GM12864 (cell line): ENCODE measurements at places on chromosomes 1 and 21.

GRCh38 chr1:238672262-238672661 is 714.1 kb upstream of the CHRM3 start:
- DNase-seq = no peak

DNA sequence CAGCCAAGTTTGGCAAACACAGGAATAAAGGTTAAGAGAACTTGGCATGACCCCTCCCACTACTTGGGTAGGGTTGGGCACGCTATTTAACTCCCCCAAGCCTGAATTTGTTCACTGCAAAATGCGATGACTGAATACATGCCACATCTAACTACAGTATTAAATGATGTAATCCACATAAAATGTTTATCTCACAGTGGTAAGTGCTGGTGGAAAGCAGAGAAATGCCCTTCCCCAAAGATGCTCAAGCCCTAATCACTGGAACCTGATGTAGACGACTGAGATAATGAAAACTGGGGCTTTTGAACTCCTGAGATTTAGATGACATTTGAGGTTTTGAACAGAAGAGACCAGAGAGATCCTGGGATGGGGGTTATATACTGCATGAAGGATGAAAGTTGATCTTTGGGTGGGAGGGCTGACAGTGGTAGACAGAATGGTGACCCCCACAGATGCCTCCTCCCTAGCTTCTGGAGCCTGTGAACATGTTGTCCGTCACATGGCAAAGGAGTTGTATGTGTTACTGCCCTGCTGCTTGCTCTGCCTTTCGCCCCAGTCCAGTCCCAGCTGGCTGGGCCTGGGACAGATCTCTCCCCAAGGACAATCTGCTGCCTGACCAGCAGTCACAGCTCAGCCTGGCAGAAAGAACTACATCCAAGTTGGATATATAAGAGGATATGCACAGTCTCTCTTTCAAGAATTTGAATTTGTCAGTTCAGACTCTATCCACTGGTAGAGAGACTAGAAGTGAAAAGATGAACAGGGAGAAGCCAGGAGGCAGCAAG is 120.9 kb downstream of the DAB1 start:
- no peak for DNase-seq

GRCh38 chr1:245742896-245743295 is 588.1 kb downstream of the KIF26B start:
- DNase-seq = no peak

DNA sequence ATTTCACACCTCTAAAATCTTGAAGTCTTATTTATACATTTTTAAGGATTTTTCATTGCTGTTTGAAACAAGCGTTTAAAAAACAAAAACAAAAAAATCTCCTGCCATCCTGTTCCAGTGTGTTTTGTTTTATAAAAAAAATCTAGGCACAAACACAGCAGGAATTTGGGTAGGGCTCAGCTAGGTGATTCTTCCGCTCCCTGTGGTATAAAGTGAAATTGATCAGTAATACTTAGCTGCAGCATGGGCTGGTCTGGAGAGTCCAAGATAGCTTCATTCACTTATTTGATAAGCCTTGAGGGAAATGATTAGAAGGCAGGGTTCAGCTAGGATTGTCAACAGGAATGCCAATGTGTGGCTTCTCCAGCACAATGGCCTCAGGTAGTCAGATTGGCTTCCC is 25.7 kb downstream of the ATF3 start:
- no peak for DNase-seq

DNA sequence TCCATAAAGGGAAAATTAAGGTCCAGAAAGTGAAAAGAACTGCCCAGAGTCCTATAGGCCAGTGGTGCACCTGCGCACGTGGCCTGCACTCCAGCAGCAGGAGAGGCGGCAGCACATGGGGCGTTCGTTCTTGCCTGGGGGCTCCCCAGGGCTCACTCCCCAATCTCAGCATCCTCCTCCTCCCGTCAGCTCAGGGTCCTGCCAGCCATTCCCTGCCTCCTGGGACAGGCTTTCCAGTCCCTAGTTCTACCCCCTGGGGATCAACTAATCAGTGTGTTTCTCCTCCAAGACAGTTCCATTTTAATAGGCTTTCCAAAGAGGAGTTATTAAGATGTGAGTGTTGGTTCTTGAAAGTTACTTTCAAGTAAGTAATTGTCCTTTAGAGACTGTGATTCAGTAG is 1.2 kb upstream of the A3GALT2 start:
- no peak for DNase-seq

- DNase-seq = no peak
Observed at GRCh38 chr1:201711811-201712210, 117.1 kb upstream of the IPO9 start.

DNA sequence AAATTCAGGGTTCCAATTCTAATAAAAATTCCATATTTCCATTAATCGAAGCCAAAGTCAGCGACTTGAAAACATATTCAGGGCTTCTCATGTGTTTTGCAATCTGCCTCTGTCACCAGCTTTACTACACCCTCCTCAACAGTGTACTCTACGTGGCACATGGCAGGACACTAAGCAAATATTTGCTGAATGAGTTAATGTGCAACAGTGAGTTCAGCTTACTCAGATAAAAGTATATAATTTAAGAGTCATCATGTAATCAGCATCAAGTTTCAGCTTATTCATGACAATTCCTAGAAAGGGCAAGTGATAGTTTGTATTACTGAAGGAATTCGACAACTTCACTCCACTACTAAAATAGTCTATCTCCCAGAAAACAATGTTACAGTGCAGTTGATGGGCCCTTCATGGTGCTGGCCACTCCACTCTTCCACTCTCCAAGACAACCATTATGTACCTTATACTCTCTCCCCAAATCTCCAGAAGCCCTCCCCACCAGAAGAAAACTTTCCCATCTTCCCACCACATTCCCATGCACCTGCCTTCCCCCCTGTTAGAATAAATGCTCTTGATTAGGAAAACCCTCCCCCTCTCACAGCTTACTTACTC is 97.3 kb downstream of the TTLL7 start:
- no peak for DNase-seq

- DNase-seq = no peak
Observed at GRCh38 chr1:199735660-199736059, 291.9 kb upstream of the NR5A2 start.

- DNase-seq = no peak
Observed at GRCh38 chr1:43671626-43672330, 21.8 kb downstream of the KDM4A start.

DNA sequence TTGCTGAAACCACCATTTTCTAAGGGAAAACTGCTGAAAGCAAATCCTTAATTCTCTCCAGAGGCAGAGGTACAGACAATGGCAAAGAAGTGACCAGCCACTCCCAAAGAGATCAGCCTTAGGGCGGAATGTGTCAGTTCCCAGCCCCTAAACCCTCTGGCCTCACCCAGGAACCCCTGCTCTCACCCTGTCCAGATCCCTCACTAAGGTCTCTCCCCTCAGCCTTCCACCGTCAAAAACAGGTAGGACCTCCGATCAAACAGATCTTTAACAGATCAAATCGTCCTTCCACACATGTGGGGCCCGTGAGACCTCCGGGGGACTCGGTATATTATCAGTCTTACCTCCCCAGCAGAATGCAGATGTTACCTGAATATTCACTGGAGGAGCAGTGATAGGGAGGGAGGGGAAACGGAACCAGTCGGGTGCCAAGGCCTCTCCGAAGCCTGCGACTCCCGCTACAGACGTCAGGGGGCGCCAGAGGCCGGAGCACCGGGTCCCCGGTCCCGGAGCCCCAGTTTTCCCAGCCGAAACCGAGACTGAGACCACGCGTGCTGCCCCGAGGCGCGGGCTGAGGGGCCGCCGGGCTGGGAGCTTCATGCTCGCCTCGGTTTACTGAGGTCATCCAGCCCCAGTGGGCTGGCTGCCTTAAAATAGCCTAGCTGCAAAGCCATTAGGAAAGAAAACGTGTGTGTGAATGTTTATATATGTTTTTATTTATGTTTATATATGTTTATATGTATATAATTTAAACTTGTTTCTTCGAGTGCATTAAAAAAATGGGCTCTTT is 23.6 kb downstream of the GPA33 start:
- DNase-seq = no peak

GRCh38 chr21:36282568-36283230 is 37.3 kb upstream of the MORC3 start:
- no peak for DNase-seq

DNA sequence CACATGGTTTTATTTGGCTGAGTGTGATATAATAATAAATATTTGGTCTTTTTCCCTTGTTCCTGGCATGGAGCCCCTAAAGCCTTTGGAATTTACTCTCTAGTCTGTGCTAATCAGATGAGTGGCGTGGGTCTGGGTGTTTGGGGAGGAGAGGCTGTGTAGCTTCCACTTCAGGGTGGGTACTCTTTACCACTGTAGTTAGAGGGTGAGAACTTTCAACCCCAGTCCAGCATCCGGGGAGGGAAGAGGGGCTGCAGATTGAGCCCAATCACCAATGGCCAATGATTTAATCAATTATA is 20.0 kb downstream of the USP25 start:
- DNase-seq = no peak

DNA sequence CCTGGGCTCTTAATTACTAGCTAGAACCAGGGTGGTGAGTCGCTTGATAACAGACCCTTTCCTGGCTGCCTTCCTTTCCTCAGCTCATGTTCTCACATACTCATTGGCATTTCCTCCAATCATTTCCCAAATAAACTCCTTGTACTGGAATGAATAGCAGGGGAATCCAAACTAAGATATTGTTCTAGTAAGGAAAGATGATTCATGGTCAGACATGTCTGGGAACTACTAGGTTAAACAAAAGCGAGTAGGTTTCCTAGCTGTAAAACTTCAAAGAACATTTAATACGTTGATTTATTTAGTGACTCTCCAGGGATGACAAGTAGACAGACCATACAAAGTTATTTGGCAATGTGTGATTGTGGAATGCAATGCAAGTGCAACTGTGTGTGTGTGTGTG is 121.2 kb upstream of the KCNJ6 start:
- no peak for DNase-seq

DNA sequence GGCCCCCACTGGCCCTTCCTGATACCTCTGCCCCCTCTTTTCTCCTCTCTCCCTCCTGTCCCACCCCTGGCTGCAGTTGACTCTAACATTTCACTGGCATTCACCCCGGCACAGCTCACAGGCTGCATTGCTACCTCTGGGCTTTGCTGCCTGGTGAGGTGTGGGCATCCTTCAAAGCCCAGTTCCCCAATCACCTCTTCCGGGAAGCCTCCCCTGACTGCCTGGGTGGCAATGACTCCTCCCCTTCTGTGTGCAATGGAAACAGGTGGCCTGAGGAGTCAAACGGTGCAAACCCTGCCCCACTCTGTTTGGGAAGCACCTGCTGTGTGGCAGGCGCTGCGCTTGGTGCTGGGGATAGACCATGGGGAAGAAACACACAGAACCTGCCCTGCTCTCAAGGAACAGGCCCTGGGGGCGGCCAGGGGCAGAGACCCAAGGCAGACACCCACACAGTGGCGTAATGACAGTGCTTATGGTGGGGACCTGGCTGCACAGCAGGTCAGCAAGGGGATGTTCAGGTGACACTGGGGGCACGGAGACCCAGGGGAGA is 39.3 kb upstream of the POFUT2 start:
- DNase-seq = peak; percentile 16

DNA sequence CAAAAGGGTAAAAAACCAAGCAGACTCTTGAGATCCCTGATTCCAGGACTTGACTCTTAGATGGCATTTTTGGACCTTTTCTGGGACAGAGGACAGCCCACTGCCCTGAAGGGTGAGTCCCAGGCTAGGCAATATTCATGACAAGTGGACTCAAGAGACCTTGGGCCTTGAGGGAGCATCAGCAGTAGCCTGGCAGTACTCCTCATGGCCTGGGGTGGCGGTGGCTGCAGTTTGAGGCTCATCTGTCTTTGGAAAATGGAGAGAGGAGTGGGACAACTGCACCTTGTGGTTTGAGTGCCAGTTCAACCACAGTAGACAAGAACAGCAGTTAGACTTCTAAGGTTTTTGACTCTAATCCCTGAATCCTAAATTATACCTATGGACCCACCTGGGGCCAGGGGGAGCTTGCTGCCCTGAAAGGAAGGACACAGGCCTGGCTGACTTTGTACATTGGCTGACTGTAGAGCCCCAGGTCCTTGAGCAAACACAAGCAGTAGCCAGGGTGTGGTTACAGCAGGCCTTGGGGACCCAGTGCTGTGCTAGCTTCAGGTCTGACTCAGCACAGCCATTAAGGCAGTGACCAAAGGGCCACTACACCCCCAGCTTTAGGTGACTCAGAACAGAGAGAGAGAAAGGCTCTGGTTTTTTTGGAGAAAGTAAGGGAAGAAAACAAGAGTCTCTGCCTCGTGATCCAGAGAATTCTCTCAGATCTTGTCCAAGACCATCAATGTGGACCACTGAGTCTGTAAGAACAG is 1023.2 kb downstream of the KCNT2 start:
- no peak for DNase-seq

DNA sequence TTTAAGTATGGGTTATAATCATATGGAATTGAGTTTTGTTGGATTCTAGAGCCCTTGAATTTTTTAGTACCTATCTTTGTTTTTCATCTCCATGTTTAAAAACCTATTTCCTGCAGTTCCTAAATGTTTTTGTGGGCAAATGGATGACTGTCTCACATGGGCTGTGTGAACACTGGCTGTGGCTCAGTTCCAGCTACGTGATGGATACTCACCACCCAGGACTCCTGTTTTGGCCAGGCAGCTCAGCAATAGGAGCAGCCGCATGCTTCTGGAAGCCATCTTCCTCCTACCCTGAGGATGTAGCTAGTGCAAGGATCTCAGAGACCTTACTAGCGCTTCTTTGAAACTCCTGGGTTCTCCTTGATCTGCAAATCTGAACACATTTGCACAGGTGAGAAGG is 2.8 kb downstream of the REG4 start:
- no peak for DNase-seq

GRCh38 chr1:32636914-32637645 is 13.3 kb downstream of the ZBTB8OS start:
- no peak for DNase-seq

- DNase-seq = no peak
Observed at GRCh38 chr1:182771187-182771984, 18.2 kb upstream of the NPL start.
